ENCODE measurements at places on chromosomes 1 and 21. TPM values are rescaled to one million over a fixed set of nuclear protein-coding genes. Genes with fewer than 3 reads are reported as not detected.

GRCh38 chr1:119285482-119285881 is 83.1 kb upstream of the HAO2 start:
- H3K27ac ChIP-seq: no peak overlapping the region
- H3K4me3 ChIP-seq: no peak overlapping the region

- H3K36me3 ChIP-seq: no peaks in the 10 kb centered on the region
- DNase-seq: no peak
- no peaks in the 10 kb centered on the region for H3K4me1 ChIP-seq
- no peaks in the 10 kb centered on the region for H3K27me3 ChIP-seq
These were observed 132.8 kb downstream of the SNX7 start for GRCh38 chr1:98794196-98794886.

DNA sequence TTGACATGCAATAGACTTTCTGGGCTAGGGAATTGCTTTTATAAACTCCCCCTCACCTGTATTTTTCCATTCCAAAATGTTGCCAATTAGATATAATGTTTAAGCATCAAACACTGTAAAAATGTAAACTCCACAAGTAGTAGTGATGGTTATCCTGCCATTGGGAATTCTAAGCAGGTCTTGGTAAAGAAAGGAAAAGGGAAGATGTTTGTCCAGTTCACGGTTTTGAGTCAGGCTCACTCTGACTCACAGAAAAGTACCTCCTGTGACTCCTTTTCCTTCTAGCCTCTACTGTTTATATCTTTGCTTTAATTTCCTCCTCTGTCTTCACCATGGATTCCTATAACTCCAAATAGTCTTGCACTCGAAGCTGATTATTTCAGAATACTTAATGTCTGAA is 19.0 kb upstream of the PTPN14 start:
- H3K27me3 ChIP-seq: no peaks in the 10 kb centered on the region
- H3K27ac ChIP-seq: no peak overlapping the region
- H3K36me3 ChIP-seq: no peaks in the 10 kb centered on the region

DNA sequence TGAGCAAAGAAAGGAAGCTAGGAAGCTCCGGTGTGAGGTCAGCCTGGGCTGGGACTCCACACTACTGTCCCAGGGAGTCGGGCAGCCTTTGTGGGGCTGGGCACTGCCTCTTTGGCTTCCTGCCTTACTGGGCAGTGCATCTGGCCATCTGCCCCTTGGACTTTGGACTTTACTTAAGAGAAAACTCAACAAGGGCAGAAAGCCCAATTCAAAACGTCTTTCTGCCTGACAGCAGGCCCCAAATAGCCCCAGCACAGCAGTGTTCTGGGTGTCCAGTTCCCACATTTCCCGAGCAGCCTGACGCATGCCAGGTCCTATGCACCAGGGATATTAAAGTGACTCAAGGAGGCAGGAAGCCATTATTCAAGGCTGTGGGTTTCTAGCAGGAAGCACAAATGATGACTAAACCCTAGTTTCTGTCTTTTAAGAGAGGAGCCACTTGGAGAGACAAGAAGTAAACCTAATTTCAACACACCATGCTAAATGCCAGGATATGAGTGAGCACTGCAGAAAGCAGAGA is 37.9 kb upstream of the EDEM3 start:
- H3K4me1 ChIP-seq: peaks cover 61% of the 10 kb centered on the region
- no peak overlapping the region for H3K4me3 ChIP-seq
- peaks cover 13% of the 10 kb centered on the region for H3K36me3 ChIP-seq
- H3K27ac ChIP-seq: peak overlapping the region; percentile 69

- H3K36me3 ChIP-seq: no peaks in the 10 kb centered on the region
- no peak overlapping the region for H3K4me3 ChIP-seq
- peaks cover 19% of the 10 kb centered on the region for H3K27me3 ChIP-seq
- peaks cover 30% of the 10 kb centered on the region for H3K4me1 ChIP-seq
- no peak for DNase-seq
- H3K27ac ChIP-seq: no peak overlapping the region
These were observed 5.1 kb downstream of the PDE9A start for GRCh38 chr21:42658320-42659105.

DNA sequence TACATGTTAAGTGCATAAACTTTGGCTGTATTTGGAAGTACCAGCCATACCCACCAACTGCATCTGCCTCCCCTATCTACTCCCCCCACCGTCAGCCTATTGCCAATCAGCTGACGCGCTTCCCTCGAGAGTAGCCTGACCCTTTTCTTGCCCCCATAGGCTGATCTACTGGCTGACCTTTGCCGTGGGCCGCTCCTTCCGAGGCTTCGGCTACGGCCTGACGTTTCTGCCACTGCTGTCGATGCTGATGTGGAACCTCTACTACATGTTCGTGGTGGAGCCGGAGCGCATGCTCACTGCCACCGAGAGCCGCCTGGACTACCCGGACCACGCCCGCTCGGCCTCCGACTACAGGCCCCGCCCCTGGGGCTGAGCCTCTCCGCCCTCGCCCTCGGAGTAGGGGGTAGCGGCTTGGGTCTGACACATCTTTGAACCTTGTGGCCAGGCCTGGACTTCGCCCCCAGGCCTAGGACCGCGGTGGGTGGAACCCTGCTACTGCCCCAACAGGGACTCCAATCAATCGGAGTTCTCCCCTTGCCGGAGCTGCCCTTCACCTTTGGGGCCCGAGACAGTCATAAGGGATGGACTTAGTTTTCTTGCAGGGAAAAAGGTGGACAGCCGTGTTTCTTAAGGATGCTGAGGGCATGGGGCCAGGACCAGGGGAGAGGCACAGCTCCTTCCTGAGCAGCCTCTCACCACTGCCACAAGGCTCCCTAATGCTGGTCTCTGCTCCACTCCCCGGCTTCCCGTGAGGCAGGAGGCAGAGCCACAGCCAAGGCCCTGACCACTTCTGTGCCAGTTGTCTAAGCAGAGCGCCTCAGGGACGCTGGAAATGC is 4.0 kb downstream of the GLMP start:
- peak overlapping the region; percentile 82 for H3K27ac ChIP-seq
- peak overlapping the region; percentile 54 for H3K4me3 ChIP-seq
- H3K36me3 ChIP-seq: peaks cover 3% of the 10 kb centered on the region
- peak; percentile 92 for DNase-seq
- no peaks in the 10 kb centered on the region for H3K27me3 ChIP-seq
- peaks cover 14% of the 10 kb centered on the region for H3K4me1 ChIP-seq

GRCh38 chr1:116119876-116120275 is 8.7 kb downstream of the MAB21L3 start:
- H3K27ac ChIP-seq: no peak overlapping the region
- no peak overlapping the region for H3K4me3 ChIP-seq
- peaks cover 7% of the 10 kb centered on the region for H3K4me1 ChIP-seq
- no peaks in the 10 kb centered on the region for H3K36me3 ChIP-seq
- no peak for DNase-seq
- H3K27me3 ChIP-seq: no peaks in the 10 kb centered on the region

- H3K27me3 ChIP-seq: no peaks in the 10 kb centered on the region
- no peaks in the 10 kb centered on the region for H3K4me1 ChIP-seq
- H3K4me3 ChIP-seq: no peak overlapping the region
These were observed 14.2 kb upstream of the VN1R5 start for GRCh38 chr1:247241691-247242090.

- H3K4me3 ChIP-seq: no peak overlapping the region
- peaks cover 8% of the 10 kb centered on the region for H3K4me1 ChIP-seq
- peak; percentile 10 for DNase-seq
- no peaks in the 10 kb centered on the region for H3K27me3 ChIP-seq
- peaks cover 10% of the 10 kb centered on the region for H3K36me3 ChIP-seq
These were observed 41.4 kb downstream of the RNF115 start for GRCh38 chr1:145782272-145783099.

DAB1 gene
- not detected for total RNA-seq

AK5 gene
- total RNA-seq: not detected

RHOU gene
- total RNA-seq: 30.0 TPM

ATP1A2 gene
- total RNA-seq: 11.7 TPM

SPRR3 gene
- total RNA-seq: not detected

FHAD1 gene
- total RNA-seq: 2.9 TPM

CLEC20A gene
- total RNA-seq: not detected

Measured in stomach (tissue), 19 donors.